ENCODE measurements at places on chromosomes 3 and 15.
A peak's percentile ranks its signal among the peaks of the same experiment; 100 is the strongest.

DNA sequence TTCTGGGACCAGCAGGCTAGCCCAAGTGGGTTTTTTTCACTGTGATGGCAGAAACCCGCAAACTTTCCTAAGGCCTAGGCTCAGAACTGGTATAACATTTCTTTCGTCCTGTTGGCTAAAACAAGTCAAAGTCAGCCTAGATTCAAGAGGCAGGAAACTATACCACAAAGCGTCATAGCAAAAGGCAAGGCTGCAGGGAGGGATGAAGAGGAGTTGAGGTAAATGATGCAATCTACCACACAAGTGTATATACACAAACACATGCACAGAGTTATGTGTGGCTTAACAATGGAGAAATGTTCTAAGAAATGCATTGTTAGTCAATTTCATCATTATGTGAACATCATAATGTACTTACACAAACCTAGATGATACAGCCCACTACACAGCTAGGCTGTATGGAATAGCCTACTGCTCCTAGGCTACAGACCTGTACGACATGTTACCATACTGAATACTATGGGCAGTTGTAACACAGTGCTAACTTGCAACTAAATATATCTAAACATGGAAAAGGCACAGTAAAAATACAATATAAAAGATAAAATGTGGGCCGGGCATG, 225.6 kb downstream of the TBL1XR1 start:
- no peak for DNase-seq

DNA sequence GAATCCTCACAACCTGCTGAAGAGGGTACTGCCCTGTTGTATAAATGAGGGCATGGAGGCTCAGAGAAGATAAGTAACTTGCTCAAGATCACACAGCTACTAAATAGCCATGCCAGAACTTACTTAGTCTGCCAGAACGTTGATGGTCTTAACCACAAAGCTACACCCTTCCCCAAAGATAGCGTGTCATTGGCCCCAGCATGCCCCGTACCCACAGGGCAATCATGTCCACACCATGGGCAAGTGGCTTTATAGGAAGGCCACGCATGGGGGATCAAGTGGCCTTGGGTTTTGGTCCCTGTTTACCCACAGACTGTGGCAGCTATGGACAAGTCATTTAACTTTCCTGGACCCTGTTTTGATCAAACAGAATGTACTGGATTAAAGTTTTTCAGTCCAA, 15.9 kb upstream of the ARHGEF3 start:
- DNase-seq = no peak

DNA sequence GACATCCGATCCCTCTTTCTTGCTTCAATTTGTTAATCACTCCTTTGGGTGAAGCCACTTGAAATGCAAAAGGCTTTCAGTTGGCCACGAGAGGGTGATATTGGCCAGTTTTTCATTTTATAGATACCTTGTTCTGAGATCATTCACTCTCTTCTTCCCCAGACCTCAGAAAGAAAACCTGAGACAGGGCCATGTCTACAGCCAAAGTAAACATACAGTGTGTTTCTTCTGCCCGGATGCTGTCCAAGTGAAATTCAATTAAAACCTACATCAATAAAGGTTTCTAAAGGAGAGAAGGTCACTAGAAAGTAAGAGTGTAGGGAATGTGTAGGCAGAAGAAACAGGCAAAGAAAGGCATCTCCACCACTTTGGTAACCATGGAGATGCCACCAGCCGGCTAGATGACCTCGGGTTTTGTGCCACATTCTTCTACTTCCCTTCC, 39.5 kb upstream of the FMN1 start:
- peak; percentile 8 for DNase-seq

- DNase-seq = no peak
These were observed 43.1 kb upstream of the ZNF774 start for GRCh38 chr15:90309020-90309419.

DNA sequence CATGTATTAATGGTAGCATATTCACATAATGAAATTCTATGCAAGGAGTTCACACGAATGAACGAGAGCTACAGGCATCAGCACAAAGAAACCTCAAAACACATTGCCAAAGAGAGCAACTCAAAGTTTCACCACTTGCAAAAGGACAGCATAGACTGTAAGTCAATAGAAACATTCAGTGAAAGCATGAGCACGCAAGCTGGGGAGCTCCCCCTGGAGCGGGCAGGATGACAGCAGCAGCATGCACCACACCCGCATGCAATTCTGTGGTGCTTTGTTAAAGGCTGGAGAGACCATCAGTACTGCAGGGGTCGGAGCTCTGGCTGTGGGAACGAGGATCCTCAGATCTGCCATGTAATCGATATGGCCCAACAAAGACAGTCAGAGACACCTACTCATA, 18.7 kb downstream of the OCA2 start:
- no peak for DNase-seq

GRCh38 chr3:120451806-120452205, 1.0 kb upstream of the FSTL1 start:
- no peak for DNase-seq

- no peak for DNase-seq
These were observed 17.3 kb downstream of the PLS1 start for GRCh38 chr3:142613491-142613890.

- no peak for DNase-seq
These were observed 283.6 kb upstream of the TPM1 start for GRCh38 chr15:62758952-62759349.
